ENCODE measurements at places on chromosomes 5 and 9. TPM values are rescaled to one million over a fixed set of nuclear protein-coding genes. Genes with fewer than 3 reads are reported as not detected.

DNA sequence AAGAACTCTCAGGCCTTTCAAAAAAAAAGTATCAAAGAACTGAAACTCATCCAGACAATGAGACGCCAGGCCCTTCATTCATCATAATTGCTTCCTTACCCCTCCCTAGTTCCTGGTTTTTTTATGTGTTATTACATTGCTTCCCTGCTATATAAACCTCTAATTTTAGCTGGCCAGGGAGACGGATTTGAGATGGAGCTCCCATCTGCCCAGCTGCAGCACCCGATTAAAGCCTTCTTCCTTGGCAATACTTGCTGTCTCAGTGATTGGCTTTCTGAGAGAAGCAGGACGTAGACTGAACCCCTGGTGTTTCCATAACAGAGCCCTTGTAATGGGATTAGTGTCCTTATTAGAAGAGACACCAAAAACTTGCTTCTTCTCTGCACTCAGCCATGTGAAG lies 62.4 kb downstream of the BARX1 start:
- DNase-seq: no peak

The SMIM33 gene
- total RNA-seq: not detected

GRCh38 chr9:31323726-31324444 lies 1060.6 kb upstream of the ACO1 start:
- DNase-seq: no peak

- DNase-seq: no peak
Observed at GRCh38 chr9:5089737-5090136, 95.7 kb downstream of the INSL6 start.

The LMNB1 gene
- total RNA-seq: 37.5 TPM

DNA sequence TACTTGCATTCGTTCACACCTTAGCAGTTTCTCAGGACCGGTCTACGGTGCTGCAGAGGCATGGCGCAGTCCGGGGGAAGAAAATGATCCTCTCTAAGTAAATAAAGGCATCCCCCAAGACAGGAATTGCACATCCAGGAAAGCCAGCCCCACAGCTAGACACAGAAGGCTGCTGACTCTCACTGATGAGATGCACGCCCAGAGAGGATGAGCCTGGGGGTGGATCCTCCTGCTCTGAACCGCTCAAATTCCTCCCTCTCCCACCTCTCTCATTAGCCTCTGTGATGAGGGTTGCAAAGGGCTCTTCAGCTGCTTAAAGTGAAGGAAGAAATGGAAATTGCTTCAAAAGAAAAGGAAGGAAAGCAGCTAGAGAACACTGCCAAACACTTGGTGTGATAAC lies 132.4 kb downstream of the TTLL11 start:
- no peak for DNase-seq

The FCN2 gene
- 0.39 TPM for total RNA-seq

The GAPT gene
- total RNA-seq: 1.2 TPM

DNA sequence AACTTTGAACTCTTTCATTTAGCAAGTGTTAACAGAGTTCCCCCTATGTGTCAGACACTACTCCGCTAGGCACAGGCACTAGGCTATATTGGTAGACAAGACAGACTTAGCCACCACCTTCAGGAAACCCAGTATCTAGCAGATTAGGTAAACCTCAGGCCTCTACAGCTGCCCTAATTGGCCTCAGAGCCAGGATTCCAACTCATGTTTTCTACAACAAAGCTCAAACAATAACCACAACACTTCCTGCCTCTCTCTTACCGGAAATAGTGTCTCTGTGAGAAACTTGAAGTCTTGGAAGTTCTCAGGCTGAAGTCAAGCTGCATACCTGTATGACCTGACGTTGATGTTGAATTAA lies 116.6 kb upstream of the SLC44A1 start:
- no peak for DNase-seq

The SLC36A2 gene
- 0.20 TPM for total RNA-seq
